ENCODE measurements at places on chromosomes 12 and 14.
A peak's percentile ranks its signal among the peaks of the same experiment; 100 is the strongest.

DNA sequence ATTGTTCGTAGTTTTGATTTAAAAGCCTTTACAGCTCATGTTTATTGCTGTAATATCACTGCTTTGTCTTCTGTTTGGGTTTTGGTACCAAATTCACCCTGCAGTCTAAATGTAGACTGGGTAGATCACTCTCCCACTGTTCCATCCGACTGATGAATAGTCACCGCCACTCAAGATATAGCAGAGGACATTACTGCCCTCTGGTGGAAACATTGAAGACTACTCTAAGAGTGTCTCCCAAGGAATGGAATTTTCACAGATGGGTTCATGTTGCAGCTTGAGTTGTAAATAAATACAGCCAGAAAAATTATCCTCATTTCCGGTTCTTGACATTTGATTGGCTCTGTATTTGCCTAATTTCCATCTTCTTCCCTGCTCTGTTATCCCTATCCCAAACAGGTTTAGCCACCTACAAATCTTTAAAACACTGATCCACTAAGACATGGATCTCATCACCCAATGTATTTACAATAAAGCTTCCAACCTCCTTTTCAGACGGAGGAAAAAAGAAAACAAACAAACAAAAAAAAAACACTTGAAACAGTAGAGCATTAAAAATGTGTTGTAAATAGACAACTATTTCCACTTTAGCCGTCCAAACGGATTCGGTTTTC, 198.3 kb upstream of the CPNE8 start:
- DNase-seq = no peak

GRCh38 chr12:120666571-120667390, 20.2 kb upstream of the MLEC start:
- DNase-seq = no peak

DNA sequence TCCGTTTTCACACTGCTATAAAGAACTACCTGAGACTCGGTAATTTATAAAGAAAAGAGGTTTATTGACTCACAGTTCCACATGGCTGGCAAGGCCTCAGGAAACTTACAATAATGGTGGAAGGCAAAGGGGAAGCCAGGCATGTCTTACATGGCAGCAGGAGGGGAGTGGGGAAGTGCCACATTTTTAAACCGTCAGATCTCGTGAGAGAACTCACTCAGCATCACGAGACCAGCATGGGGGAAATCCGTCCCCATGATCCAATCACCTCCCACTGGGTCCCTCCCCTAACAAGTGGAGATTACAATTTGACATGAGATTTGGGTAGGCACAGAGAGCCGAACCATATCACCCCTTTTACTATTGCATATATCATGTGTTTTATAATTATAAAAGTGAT, 2.0 kb upstream of the PIGH start:
- no peak for DNase-seq

DNA sequence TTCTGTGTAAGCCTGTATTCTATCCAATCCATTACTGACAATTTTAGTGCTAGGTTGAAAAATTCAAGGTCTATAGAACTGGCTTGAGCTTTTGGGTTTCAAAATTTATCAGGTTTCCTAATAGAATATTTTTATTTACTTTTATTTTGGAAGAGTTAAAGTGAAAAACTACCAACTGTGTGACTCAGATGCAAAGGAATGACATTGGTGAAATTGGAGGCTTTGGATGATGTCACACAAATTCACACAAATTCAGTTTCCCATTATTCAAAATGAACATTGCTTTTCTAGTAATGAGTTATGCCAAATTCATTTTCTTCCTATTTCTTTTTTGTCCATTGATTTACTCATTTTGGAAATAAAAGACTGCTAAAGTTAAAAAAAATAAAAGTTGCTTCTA, 186.9 kb downstream of the ALX1 start:
- no peak for DNase-seq

- DNase-seq = no peak
Observed at GRCh38 chr14:101635749-101636560, 74.7 kb downstream of the DIO3 start.

DNA sequence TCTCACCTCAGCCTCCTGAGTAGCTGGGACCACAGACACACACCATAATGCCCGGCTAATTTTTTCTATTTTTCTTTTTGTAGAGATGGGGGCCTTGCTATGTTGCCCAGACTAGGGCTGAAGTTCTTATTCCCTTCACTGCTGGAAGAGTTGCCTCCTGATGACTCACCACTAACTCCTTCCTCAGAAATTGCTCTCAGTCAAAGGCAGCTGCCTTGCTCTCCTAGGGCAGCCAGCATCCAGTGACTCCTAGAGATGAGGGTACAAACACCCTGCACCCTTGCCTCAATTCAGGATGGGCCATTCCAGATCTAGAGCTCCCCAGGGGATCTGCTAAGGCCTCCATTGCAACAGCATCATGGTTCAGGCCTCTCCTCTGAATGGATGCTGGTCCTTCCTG, 54.0 kb upstream of the RASSF8 start:
- no peak for DNase-seq

- DNase-seq = peak; percentile 43
Observed at GRCh38 chr14:75273272-75274049, 5.2 kb upstream of the FOS start.

DNA sequence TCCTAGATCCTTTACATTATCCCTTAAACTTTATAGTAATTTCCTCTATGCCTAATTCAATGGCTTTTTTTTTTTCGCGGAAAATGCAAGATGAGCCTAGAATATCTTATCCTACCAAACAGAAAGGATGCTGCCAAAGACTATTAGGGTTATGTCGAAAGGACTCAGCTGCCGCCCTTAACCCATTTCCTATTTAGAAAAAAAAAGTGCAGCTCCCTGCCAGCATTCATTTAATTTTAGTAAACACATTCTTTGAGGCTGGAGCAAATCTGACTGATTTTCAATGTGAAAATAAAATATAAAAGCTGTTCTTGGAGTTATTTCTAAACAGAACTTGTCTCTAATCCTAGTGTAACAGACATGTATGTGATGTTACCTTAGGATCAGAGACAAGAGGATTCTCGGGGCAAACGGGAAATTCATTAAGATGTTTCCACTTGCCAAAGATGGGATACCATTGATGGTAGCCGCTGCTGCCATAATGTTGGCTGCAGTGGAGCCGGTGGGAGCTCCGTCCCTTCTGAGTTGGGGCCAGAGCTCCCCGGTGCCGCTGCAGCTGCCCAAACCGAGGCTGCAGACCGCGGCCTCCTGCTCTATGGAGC, 8.2 kb upstream of the A2M start:
- DNase-seq = no peak

DNA sequence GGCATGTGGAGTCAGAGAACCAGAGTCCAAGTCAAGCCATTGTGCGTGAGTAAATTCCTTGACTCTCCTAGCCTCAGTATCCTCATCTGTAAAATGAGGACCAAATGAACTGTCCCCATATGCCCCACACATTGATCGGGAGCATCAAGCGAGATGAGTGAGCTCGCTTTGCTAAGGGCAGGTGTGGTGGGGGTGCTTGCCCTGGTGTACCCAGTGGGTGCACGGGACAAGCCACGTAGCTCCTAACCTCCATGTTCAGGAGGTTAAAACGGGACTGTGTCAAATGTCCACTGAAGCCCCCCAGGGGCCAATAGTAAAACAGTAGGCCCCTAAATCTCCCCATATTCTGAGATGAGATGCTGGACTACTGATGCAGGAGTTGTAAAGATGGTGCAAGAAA, 60.9 kb downstream of the SERPINA3 start:
- no peak for DNase-seq

DNA sequence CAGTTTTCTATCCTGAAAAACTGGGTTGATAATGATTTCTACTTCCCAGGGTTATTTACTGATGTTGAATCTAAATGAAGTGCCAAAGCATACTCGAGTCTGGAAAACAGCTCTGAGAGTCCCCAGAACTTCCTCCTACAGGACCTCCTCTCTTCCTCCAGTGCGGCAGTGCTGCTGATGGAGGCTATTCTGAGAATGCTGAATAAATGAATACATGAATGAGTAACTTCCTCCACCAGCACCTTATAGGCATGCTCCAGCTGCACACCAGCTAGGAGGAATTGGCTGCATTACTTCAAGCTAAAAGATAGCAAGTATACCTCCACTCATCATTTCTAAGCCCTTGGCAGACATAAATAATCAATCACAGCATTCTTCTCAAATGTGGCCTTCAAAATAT, 448.8 kb upstream of the CCDC196 start:
- no peak for DNase-seq

- peak; percentile 52 for DNase-seq
Observed at GRCh38 chr12:10027721-10028120, 2.8 kb upstream of the CLEC9A start.

DNA sequence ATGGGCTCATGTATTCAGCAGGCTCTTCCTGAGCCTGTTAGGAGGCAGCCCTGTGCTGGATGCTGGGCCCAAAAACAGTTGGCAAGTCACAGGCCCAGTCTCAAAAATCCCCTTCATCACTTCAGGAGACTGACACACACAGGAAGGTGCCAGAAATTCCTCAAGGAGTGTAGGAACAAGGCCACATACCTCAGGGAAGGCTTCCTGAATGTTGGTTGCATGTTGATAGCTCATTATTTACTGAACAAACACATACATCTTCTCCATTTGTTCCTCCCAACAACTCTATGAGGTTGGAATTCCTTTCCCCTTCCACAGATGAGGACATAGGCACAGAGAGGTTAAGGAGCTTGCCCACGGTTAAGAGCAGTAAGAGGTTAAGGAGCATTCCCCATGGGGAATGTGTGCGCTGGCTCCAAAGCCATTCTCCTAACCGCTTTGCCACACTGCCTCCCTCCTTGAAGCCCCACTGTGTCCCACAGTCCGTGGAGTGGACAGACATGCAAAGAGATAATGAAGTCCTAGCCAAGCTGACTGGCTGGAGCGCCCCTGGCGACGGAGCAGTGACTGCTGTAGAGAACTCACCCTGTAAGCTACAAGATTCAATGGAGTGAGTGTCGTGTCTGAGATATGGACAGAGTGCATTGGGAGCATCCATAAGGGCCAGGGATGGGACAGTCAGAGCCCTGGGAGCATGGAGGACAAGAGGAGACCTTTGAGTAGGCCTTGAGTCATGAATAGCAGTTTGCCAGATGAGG, 3.3 kb downstream of the HHIPL1 start:
- DNase-seq = no peak

- DNase-seq = no peak
Observed at GRCh38 chr14:69528930-69529329, 44.4 kb downstream of the PLEKHD1 start.

DNA sequence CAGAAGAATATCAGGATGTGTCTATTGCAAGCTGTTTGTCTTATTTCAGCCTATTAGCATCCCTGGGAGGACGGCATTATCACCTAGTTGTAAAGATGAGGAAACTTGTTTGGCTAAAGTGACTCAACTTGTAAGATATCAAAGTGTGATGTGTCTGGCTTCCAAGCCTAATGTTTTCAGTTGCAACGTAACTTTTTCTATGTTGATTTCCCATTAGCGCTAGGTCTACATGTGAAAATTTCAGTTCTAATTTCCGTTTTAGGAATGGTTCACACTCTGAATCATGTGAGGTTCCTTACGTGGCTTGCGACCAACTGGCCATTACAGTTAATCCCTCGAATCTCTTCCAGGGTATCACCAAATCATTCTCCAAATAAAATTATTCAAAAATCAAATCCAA, 58.0 kb downstream of the LLPH start:
- no peak for DNase-seq

- DNase-seq = no peak
Observed at GRCh38 chr14:102811254-102811963, 34.2 kb downstream of the TRAF3 start.

DNA sequence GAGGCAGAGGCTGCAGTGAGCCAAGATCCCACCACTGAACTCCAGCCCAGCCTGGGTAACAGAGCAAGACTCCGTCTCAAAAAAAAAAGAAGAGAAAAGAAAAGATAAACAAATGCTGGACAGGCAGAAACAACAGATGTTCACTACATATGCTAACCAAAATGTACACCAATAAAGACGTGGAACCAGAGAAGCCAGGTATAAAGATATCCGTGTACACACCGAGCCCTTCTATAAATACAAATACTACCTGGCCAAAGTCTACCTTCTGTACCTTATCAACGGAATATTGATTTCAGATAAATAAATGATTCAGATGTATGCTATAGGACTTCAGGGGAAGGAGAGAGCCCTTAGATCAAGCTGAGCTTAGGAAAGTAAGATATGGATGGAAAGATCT, 10.8 kb upstream of the KRT8 start:
- DNase-seq = no peak

DNA sequence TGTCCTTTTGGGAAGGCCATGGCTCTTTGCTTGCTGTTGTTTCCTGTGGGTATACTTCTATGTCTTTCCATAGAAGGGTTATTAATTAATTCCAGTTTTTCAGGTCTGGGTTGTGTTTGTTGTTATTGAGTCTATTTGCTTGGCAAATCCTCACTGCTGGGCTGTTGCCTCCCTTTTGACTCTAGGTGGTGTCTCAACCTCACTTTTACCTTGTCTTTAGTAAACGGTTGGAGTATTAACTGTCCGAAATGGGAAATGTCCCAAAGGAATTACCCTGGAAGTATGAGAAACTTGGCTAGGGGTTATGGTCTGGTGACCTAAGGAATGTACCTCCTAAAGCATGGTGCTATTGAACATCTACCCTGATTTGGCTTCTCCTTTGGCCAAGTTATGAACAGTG, 16.7 kb downstream of the PRH1 start:
- no peak for DNase-seq

GRCh38 chr12:92138144-92138543, 7.5 kb downstream of the BTG1 start:
- no peak for DNase-seq

GRCh38 chr12:75432924-75433323, 42.0 kb downstream of the GLIPR1L2 start:
- DNase-seq = no peak

DNA sequence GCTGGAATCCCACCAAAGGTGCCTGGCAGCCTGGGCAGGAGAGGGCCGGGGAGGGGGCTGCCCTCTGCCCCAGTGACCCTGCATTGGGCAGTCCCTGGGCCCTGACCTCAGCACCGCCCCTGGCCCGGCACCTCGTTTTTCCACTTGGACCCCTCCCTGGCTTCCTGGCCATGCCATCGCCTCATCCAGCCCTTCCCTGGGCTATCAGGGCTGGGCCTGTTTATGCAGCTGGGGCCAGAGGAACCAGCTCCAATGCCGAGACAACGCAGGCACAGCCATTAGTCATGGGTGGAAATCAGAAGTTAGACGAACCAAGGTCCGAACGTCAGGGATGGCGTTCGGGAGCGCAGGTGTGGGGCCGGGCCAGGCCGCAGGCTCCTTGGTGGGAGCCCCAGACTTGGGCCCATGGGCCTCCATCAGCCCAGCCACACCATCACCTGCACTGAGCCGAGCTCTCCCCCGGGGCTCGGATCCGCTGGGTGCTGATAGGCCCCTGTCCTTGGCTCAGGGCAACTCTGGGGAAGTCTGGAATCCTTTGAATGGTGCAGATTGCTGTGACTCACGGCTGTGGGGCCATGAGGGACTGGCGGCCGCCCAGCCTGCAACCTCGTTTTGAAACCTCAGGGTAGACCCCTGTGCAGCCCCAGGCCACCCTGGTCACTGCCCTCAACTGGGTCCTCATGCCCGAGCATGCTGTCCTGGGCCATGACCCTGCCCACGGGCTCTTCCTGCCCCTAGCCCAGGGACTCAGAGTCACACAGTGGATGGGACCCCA, 169.4 kb downstream of the KIF26A start:
- no peak for DNase-seq

- DNase-seq = peak; percentile 45
Observed at GRCh38 chr14:24481622-24482324, 26.3 kb downstream of the CMA1 start.
